ENCODE measurements at places on chromosomes 11 and 22.

GRCh38 chr11:39661890-39662289, 1797.6 kb downstream of the LRRC4C start:
- DNase-seq: no peak

- DNase-seq: no peak
Measured at GRCh38 chr11:62133328-62134065, 9.7 kb downstream of the INCENP start.

- peak; percentile 69 for DNase-seq
Measured at GRCh38 chr11:1757861-1758610, 5.7 kb downstream of the CTSD start.

GRCh38 chr11:94150704-94151685, 22.4 kb downstream of the PANX1 start:
- no peak for DNase-seq

DNA sequence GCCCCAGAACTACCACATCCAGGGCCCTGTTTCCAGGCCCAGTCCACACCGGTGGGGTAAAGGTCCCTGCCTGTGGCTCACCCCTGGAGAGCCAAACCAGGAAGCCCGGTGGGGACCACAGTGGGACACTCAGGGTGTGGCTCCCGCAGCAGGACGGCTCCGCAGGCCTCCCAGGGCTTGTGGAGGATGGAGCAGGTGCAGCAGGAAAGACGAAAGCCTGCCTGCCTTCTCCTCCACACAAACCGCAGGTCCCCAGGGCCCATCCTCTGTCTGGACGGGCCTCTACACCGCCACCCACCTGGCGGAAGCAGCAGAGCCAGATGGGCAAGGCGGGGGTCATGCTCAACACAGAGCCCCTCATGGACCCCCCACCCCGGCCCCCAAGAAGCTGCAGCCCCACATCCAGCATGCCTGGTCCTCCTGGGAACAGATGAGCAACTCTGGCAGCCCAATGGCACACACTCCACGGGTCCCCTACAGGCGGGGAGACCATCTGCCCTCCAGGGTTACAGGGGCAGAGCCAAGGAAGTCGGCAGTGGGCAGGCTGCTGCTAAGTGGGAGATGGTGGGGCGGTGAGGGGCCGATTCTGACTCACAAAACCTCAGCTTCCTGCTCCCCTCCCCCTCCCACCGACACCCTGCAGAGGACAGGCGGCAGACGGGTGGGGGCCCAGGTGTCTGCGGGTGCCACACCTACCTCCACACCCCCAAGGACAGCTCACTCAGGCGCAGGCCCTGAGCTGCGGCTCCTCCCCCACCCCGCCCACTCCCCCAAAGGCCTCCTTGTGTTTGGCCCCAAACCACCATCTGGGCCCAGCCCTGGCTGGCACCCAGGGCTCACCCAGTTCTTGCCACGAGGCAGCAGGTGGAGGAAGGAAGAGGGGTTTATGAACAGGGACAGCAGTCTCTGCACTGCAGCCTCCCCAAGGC, 5.2 kb downstream of the SBF1 start:
- peak; percentile 95 for DNase-seq

Measured in stimulated activated CD8-positive, alpha-beta memory T cell treated with anti-CD3 and anti-CD28 coated beads, Interleukin-4, amount 100 ng/mL, for 48 hours (primary cell).